ENCODE measurements at places on chromosomes 16 and 17.

GRCh38 chr16:5020551-5020950, 13.2 kb downstream of the NAGPA start:
- DNase-seq: no peak

DNA sequence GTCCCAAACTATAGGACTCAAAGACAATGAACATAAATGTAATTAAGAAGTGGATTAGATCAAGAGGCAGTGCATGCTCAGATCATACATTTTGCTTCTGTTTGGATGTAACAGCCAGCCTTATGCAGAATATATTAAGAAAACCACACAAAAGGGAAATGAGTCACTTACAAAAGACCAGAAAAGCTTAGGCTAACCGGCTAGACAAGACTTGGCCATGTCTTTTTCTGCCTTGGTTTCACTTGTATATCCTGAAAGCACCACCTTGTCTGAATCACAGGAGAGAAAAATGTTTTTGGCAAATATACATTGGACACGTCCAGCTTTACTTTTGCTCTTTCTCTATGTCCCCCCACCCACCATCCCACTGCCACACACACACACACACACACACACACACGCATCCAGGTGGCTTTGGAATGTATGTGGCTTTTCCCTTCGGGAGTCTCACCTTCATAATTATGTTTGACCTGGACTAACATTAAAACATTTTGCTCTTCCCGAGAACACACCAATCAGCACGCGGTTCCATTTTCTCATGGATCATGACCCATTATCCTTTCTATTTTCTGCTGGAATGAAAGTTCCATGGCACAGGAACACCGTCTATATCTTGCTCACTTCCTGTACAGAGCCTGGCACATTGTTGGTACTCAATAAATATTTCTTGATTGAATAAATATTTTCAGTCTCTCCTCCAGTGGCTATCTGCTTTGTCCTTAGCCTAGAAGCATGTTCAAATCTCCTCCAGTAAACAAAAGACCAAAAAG, 64.6 kb downstream of the CDK5R1 start:
- no peak for DNase-seq

- peak; percentile 12 for DNase-seq
Observed at GRCh38 chr17:82940226-82941020, 100.6 kb upstream of the ZNF750 start.

- DNase-seq: peak; percentile 24
Observed at GRCh38 chr17:32323811-32324491, 18.0 kb downstream of the C17orf75 start.

DNA sequence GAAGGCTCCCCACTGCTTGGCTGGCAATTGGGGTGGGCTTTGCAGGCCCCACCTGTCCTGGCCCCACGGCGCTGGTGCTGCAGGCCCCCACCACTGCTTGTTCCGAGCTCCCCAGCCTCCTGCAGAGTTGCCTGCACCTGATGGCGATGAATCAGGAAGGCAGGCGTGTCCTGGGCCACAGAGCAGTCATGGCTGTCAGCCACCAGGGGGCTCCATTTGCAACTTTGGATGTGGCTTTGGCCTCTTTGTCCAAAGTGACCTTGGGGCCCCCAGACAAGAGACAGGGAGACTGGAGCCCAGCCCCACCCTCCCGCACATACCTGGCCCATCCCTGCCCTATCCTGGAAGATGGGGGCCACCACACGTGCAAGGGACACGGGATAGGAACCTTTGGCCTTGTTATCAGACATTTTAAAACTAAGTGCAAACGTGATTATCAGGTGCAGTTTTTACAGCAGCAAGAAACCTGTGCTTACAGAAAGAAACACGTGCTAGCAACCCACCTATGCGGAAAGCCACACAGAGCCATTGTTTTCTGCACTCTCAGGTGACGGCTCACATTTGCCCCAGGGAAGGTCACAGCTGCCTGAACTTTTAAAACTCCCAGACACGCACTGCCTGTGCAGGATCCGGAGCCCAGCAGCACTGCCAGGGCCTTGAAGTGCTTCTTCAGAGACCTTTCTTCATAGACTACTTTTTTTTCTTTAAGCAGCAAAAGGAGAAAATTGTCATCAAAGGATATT, at the start of gene DNASE1:
TSS of gene DNASE1 (plus strand) at position 443 of the 743 bp plus-strand sequence. CDS start 683 bp downstream, outside the sequence.
- peak; percentile 49 for DNase-seq

DNA sequence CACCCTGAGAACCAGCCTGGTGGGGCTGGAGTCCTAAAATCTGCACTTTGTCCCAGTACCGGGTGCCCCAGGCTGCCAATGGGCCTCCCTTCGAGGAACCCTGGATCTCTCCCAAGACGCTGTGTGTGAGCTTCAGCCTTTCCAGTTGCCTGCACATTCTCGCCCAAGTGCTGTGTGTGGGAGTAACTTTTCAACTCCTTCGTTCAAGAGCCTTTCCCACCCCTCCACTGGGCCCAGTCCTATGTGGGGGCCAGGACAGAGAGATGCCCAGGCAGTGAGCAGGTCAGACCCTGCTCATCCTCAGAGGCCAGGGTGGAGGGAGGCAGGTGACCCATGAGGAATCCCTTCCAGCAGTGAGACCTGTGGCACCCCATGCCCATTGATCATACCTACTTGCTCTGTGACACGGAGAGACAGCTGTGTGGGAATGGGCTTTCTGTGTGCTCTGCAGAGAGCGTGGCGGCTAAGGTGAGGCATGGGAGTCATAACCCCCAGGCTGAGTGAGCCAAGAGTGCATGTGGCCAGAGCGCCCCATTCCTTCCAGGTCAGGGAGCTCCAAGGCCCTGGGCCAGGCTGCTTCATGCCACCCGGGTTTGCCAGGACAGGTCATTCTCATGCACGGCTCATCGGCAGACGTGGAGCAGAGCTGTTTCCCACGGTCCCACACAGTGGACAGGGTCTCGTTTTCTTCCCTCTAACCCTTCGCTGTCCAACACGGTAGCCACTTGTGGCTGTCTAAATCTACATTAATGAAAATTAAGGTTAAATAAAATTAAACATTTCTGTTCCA, 154.4 kb downstream of the CLEC16A start:
- no peak for DNase-seq

DNA sequence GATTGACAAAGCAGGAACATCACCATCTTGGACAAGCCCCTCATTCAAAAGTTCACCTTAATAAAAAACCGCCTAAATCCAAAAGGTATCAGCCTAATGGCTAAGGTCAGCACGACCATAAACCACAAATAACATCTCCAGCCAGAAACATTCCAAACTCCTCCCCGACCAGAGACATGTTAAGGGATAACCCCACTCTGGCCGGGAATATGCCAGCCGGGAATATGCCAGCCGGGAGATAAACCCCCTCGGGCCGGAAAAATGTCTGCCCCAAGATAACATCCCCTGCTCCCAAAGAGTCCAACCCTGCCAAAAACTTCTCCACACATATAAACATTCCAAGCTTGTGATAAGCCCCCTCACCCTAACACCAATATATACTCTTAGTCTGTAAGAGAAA, 1.4 kb downstream of the DHX33 start:
- no peak for DNase-seq

GRCh38 chr17:65047941-65048340, 8.6 kb downstream of the GNA13 start:
- DNase-seq: no peak

DNA sequence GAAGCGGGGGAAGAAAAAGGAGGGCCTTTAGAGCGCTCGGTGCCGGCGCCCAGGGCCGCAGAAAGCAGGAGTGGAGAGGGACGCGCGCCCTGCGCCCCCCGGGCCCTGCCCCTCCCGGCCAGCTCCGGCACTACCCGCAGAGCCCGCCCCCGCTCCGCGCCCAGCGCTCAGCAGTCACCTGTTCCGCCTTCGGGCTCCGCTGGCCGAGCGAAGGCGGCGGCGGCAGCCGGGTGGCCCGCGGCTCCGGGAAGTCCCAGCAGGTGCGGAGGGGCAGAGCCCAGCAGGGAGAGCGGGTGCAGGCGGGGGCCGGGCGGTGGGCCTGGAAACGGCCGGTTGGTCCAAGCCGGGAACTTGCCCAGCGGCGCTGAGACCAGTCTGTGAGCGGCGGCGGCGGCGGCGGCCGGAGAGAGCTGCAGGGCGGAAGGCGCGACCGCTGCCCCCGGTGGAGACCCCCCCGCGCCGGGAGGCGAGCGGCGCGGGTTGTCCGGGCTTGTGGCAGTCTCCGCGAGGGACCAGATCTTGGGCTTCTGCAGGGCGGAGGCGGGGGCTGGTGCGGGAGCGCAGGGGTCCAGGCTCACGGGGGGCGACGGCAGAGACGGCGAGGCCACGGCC, 2.2 kb downstream of the IRX3 start:
- no peak for DNase-seq

DNA sequence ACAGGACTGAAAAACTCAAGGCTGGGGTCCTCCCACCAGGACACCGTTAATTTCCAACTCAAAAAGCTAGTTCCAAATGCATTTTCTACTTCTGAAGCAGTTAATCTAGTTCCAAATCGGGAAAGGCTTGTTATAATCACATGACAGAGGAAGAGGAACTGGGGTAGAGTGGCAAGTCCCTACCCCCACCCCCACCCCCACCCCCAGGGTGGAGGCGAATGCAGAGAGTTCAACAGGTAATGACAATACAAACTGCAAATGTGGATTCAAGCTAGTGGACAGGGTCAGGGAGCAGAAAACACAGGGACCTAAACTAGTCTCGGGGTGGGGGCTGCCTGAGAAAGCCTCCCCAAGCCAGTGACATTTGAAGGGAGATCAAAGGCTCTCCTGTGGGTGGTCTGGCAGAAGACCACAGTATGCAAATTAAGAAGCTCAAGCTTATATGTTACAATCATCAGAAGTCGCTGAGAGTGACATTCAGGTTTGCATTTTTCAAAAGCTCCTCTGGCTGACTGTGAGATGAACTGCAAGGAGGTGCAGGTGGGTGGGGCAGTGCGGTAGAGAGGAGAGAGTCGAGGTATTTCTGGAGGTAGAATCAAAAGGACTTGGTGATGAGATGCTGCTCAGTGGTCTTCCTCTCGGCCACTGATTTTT, 56.4 kb upstream of the SLC25A19 start:
- peak; percentile 62 for DNase-seq

GRCh38 chr16:80174416-80174815, 366.4 kb upstream of the DYNLRB2 start:
- DNase-seq: no peak
